ENCODE measurements at places on chromosomes 5 and 9. TPM values are rescaled to one million over a fixed set of nuclear protein-coding genes. Genes with fewer than 3 reads are reported as not detected.

The IL6ST gene
- 29.1 TPM for total RNA-seq

- DNase-seq = no peak
Observed at GRCh38 chr5:125450771-125451170, 704.3 kb upstream of the ZNF608 start.

DNA sequence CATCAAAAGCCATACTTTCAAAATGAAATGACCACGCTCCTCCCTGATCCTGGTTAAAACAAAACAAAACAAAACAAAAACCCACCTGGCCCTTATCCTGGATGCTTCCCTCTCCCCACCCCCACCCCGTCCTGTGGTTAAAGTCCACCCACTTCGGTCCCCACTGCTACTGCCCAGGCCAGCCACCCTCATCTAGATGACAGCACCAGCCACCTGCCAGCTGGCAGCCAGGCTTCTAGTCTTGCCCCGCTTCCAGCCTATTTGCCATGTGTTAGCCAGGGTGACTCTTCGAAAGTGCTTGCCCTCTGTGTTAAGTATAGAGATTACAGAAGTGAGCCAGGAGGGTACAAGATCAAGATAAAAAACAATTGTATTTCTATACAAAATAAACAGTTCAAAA lies 27.5 kb upstream of the NCS1 start:
- no peak for DNase-seq

GRCh38 chr5:87027570-87027969 lies 240.1 kb upstream of the RASA1 start:
- no peak for DNase-seq

DNA sequence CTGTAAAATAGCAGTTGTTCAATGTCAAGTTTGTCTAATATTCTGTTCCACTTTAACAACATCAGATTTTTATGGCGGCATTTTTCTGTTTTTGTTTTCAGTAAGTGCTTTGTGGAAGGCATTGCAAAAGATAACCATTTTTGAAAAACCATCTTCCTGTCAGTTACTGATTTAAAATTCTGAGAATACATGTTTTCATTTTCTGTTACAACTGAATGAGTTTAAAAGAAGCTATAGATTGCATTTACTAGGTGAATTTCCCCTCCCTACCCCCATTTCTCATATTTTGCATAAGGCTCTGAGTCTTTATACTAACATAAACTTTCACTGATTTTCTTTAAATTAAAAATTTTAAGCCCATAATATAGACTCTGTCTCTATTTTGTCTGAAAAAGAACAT lies 4.6 kb upstream of the ERAP2 start:
- no peak for DNase-seq
